HepG2 (cell line): ENCODE measurements at places on chromosomes 4 and X.
A peak's percentile ranks its signal among the peaks of the same experiment; 100 is the strongest.

GRCh38 chr4:83758285-83758684 is 222.4 kb downstream of the GPAT3 start:
- DNase-seq: no peak

- no peak for DNase-seq
Measured at GRCh38 chr4:142671516-142671915, 174.6 kb downstream of the INPP4B start.

GRCh38 chr4:137253949-137254348 is 278.3 kb downstream of the PCDH18 start:
- no peak for DNase-seq

- DNase-seq: no peak
Measured at GRCh38 chr4:104492183-104492771, 2.4 kb downstream of the CXXC4 start.

DNA sequence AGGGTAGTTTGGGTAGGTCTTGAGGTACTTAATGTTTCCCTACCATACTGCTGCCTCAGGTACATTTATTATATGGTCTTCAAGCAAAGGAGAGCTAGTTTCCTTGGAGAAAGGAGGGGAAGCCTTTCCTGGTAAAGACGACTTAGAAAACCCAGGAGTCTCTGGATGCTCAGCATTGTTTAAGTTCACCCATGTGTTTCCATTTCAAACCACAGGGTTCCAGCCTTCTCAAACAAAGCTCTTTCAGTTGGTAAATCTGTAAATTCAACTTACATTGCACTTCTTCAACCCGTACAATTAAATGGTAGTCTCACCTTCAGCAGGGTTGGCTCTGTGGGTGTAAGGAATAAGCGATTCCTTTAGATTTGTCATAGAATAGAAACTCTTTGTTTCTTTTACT is 111.9 kb upstream of the UNC5C start:
- no peak for DNase-seq

GRCh38 chr4:82201805-82202641 is 171.8 kb downstream of the HNRNPD start:
- peak; percentile 49 for DNase-seq

DNA sequence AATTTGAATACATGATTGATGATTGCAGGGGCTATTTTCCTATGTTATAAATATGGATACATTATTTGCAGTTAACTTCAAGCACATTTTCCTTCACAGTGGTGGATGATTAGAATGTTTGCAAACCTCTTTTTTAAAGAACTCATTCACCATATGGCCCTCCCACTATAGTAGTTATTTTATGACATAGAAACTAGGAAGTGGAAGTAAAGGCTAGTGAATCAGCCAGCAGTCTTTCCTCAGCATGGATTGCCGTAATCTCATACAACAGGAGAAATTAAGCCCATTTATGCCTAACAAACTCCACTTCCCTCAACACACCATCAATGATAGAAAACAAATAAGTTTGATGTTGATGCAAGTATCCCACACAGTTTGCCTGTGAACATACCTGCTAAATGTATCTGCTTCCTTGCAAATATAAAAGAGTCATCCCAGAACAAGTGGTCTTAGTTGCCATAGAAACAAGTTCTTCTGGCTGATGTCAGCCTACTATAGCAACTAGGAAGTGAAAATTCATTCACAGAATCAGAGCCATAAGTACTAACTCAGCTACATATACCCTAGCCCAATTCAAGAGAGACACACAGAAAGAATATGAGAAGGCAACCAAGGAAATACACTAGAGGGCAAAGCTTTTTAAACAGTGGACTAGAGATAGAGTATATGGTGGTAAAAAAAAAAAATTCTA is 100.9 kb upstream of the RADX start:
- DNase-seq: no peak

GRCh38 chrX:71909956-71910355 is 689 bp upstream of the NHSL2 start:
- DNase-seq: no peak

GRCh38 chrX:53481816-53482465 is 47.8 kb upstream of the HSD17B10 start:
- DNase-seq: peak; percentile 28

DNA sequence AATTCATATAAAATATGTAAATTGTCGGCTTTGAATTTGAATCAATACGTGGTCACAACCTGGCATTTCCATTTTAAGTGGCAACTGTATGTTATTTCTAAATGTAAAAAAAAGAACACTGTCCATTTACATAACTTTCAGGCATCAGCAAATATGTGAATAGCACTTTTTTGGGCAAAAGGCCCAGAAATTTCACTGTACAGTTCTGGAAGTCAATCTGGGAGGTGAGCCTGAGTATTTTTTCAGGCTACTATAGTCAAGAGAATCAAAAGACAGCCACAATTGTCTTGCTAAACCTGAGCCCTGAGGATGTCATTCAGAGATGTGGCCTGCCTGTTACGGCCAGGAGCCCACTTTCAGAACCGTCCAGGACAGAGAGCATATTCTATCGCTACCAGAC is 543.9 kb upstream of the MAGEB2 start:
- no peak for DNase-seq

GRCh38 chr4:53456178-53456577 is 78.7 kb downstream of the FIP1L1 start:
- no peak for DNase-seq

DNA sequence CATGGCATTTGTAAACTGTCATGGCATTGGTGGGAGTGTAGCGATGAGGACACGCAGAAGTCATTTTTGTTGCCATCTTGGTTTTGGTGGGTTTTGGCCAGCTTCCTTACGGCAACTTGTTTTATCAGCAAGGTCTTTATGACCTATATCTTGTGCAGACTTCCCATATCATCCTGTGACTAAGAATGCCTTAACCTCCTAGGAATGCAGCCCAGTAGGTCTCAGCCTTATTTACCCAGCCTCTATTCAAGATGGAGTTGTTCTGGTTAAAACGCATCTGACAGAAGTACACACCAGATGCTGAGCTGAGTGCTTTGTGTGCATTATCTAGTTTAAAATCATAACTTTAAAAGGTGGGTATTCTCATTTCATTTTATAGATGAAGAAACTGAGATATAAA is 268.8 kb upstream of the GALNT7 start:
- no peak for DNase-seq

GRCh38 chrX:131778269-131779218 is 234.7 kb downstream of the OR13H1 start:
- DNase-seq: no peak

GRCh38 chrX:38327775-38328081 is 419 bp upstream of the RPGR start:
- DNase-seq: no peak

DNA sequence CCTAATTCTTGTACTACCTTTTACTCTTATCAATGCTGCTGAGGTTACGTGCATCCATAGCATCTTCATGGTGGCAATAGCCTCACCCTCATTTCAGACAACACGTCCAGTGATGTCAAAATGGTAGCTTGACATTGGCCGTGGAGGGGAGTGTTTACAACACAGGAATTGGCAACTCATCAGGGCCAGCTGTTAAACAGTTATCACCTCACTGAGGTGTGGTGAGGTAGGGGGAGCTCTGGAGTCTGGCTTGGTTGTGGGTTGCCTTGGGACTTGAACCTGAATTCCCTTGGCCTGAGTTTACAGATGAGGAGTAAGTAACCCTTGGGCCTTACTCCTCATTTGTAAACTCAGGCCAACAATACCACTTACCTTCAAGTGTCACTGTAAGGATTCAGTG is 10.4 kb downstream of the SASH3 start:
- no peak for DNase-seq

DNA sequence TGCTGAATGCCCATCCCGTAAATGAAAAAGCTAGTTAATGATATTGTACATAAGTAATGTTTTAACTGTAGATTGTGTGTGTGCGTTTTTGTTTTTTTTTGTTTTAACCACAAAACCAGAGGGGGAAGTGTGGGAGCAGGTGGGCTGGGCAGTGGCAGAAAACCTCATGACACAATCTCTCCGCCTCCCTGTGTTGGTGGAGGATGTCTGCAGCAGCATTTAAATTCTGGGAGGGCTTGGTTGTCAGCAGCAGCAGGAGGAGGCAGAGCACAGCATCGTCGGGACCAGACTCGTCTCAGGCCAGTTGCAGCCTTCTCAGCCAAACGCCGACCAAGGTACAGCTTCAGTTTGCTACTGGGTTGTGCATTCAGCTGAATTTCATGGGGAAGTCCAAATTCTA is at the start of gene SPP1:
TSS of gene SPP1 (plus strand) at position 249 of the 400 bp plus-strand sequence. CDS start 1,182 bp downstream, outside the sequence.
- peak; percentile 66 for DNase-seq

GRCh38 chrX:5474282-5474681 is 754.4 kb downstream of the NLGN4X start:
- no peak for DNase-seq

GRCh38 chr4:45442466-45442865 is 681.4 kb downstream of the GABRG1 start:
- no peak for DNase-seq

GRCh38 chrX:77668391-77669237 is 117.4 kb downstream of the ATRX start:
- DNase-seq: peak; percentile 1

GRCh38 chr4:123361195-123361861 is 35.3 kb upstream of the SPRY1 start:
- no peak for DNase-seq

DNA sequence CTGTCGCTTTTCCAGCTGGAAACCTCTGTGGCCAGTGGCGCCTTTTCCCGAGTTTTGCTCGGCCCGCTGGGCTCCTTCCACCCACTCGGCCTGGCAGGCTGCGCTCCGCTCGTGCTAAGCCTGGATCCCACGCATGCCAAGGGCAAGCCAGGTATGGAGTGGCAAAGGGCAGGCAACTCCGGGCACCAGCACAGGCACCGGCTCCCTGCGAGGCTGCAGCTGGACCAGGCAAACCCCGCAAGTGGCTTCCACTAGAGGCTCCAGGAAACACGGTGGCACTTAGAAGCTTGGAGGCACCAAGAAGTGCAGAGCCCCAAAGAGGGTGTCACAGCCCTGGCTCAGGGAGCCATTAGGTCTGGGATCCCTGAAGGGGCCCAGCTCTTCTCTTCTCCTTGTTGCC is 59.5 kb downstream of the PPA2 start:
- no peak for DNase-seq

DNA sequence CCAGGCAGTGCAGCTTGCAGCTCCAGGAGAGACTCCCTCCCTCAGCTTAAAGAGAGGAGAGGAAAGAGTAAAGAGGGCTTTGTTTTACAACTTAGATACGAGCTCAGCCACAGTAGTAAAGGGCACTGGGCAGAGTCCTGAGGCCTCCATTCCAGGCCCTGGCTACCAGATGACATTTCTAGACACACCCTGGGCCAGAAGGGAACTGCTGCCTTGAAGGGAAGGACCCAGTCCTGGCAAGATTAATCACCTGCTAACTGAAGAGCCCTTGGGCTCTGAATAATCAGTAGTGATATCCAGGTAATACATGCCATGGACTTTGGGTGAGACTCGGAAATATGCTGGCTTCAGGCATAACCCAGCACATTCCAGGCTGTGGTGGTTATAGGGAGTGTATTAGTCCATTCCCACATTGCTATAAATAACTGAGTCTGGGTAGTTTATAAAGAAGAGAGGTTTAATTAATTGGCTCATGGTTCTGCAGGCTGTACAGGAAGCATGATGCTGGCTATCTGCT is 15.3 kb upstream of the SLC16A2 start:
- no peak for DNase-seq

DNA sequence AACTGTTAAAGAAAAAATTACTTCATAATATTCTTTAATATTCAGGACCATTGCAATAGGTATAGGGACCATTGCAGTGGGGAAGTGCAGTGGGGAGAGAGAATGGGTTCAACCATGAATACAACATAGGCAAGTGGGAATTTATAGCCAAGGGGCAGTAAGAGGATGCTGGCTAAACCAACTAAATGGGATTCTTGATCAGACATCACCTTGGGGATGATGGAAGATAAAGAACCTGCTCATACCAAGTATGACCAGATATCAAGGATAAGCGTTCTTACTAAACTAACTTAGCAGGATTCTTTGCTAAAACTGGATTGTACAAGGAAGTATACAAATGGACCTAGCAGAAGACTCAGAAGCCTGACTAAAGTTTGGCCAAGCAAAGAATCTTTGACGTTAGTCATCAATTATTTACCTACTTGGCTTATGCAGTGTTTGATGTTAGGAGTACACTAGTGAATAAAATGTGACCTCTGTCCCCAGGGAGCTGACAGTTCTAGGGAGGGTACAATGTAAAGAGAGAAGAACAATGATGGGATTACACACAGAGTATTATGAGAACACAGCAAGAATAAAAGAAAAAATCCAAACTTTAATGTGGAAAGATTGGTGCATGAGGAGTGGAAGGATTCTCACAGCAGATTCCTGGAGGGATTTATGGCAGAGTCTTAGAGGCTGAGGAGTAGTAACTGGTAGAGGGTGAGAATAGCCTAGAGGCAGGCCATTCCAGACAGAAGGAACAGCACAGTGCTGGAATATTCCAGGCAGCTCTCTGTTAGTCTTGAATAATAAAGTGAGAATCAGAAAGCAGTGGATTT is 54.7 kb upstream of the MYOZ2 start:
- DNase-seq: peak; percentile 96

- DNase-seq: no peak
Measured at GRCh38 chrX:43590150-43590549, 65.9 kb upstream of the MAOA start.

DNA sequence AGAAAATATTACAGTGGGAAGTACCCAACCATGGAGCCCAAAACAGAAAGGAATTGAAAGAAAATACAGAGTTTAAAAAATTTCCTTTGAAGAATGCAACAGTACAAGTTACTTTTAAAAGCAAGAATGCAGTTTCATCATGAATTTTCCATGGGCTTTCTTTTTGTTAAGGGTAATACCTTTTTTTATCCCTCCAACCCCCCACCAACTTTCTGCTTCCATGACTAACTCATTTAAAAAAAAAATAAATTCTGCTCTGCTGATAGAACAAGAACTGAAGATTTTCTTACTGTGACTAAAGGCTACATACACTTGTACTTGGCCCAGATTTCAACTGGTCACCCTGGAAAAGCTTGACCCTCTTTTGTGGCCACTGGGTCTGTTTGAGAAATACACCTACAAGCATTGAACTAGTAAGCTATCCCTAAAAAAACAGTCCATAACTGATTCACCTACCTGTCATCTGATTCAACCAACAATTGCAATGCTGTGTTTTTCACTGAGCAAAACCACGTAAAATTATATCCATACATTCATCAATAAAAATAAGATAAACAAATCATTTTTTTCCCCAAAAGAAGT is 214.2 kb downstream of the NSUN7 start:
- DNase-seq: no peak

DNA sequence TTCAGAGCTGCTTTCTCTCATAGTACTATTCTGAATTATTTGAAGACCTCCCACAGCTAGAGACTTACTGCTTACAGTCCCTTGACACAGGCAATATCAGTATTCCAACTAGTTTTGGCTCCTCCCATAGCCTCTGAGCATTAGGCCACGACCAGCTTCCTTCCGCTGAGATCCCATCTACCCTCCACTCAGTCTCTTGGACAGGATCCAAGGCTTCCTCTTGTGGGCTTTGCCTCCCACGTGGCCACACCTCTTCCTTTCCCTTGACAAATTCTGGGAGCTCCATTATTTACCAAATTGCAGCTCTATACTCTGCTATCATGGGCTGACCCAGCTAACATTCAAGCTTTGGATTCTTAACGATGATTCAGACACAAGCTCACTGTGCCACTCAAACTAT is 470.4 kb upstream of the GALNT7 start:
- no peak for DNase-seq
